ENCODE measurements at places on chromosomes 4 and X. TPM values are rescaled to one million over a fixed set of nuclear protein-coding genes. Genes with fewer than 3 reads are reported as not detected.

ADGRG2 gene
- 11.0 TPM for total RNA-seq

ADH1A gene
- not detected for total RNA-seq

KLB gene
- total RNA-seq, result 0.08 TPM

DMP1 gene
- total RNA-seq, result 0.06 TPM

IGSF1 gene
- 0.27 TPM for total RNA-seq

GALNTL6 gene
- total RNA-seq, result 0.17 TPM

SLC35A2 gene
- 65.0 TPM for total RNA-seq

ADAM29 gene
- total RNA-seq, result not detected

PABPC1L2A gene
- not detected for total RNA-seq

LRAT gene
- not detected for total RNA-seq

GYPB gene
- total RNA-seq, result not detected

FAM156A gene
- total RNA-seq, result 18.2 TPM

CENPVL1 gene
- not detected for total RNA-seq

ESX1 gene
- 0.10 TPM for total RNA-seq
